ENCODE measurements at places on chromosomes 12 and 14.

DNA sequence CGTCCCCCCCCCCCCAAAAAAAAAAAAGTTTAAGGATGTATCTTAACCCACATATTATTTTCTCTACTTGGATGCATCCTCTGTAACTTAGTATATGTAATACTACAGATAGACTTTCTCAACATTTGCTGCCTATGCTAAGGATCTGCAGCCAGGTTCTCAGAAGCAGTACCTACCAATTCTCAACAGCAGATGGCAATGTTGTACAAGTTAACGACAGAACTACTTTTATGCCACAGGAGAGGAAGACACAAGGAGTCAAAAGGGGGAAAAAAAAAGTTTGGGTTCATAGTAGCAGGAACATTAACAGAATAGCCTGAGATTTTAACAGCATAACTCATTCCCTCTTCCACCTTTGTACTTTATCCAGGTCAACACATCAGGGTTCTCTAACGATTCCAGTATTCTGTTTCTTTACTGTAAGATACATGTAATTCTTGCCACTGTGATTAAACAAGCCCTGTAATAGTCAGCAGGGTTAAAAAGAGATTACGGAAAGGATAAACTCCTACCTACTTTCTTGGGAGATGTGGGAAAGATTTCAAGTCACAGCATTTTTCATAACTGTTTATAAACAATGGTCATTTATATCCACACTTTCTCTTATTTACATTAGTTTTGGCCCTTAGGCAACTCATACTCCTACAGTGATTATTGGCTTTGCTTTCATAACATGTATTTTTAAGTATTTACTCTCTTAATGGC lies 5.7 kb upstream of the NEK9 start:
- DNase-seq, result peak; percentile 70

DNA sequence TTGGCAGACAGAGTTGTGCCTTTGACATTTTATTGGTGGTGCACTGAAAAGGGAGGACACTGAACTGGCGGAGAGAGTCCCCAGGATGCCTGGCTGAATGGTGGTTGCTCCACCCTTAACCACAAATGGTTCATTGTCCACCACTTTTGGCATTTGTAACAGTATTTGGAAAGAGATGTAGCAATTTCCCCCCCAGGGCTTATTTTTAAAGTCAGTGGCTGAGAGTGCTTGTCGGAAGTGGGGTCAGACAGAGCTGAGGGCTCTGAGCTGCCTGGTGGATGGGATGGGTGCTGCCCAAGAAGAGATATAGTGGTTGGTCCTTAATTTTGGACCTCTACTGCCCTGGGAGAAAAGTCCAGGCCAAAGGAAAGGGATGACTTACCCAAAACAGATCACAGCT lies 31.5 kb upstream of the FGF6 start:
- no peak for DNase-seq

DNA sequence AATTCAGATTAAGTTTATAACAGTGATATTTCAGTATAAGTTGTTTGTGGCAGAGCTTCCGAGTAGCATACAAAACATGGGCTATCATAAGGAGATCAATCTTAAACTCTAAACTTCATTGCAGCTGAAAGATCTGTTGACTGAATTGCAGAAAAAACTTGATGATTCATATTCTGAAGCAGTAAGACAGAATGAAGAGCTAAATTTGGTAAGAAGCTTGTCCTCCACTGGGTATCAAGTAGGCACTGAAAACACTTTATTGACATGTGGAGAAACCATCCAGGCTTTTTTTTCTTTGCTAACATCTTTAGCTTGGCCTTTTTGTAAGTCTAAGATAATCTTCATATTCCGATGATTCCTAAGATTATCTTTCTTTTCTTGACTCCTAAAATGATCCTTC lies 93.0 kb downstream of the KTN1 start:
- no peak for DNase-seq

DNA sequence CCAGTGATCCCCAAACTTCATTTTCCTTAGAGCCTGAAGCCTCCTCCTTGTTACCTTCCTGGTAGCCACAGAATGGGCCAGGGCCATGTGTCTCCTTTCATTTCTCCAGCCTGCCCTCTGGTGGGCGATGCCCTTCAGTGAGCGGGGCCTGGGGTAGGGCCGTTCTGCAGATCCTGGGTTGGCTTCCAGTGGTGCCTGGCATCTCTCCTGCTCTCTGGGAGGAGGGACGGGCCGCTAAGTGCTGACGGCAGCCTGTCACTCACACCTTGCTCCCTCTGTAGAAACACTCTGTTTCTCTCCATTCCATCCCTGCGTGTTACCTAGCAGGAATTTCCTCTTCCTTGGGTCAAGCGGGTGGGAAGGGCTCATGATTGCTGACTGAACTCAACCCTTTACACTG lies 232.1 kb downstream of the CACNA1C start:
- peak; percentile 69 for DNase-seq

- no peak for DNase-seq
Measured at GRCh38 chr12:101015044-101015443, 195.0 kb downstream of the SLC5A8 start.

DNA sequence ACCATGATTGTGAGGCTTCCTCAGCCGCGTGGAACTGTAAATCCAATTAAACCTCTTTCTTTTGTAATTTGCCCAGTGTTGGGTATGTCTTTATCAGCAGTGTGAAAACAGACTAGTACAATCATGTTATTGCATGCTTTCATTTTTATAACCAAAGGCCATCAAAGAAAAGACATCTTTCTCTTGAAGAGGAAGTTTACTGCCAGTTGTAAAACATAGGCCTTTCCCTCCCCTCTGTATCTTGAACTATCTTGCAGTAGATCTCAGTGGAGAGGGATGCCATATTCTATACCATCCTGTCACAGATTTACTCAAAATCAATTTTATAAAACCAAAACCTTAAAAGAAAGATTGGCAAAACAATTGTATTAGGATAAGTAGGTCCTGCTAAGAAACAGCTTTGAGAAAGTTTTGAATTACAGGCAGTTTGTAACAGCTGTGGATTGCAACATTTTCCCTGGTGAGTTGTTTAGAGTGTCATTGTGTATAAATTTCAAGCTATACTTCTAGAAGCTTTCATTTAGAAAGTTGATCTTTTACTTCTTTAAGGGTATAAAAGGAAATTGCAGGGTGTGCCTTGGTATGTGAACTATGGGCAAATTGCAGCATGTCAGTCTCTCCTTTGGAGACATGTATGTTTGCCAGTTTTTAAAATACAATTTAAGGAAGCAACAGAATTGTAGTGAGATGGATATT lies 128.0 kb downstream of the ATP23 start:
- DNase-seq, result no peak

- no peak for DNase-seq
Measured at GRCh38 chr12:48198672-48198971, 4.5 kb downstream of the OR10AD1 start.

GRCh38 chr12:12788675-12789368 lies 3.4 kb downstream of the APOLD1 start:
- peak; percentile 36 for DNase-seq

GRCh38 chr12:97650242-97650641 lies 187.6 kb downstream of the RMST start:
- no peak for DNase-seq

GRCh38 chr12:96132819-96133218 lies 61.4 kb upstream of the ELK3 start:
- DNase-seq, result no peak

GRCh38 chr14:69880893-69881292 lies 1.7 kb downstream of the SMOC1 start:
- DNase-seq, result no peak

GRCh38 chr12:128586451-128587029 lies 237.2 kb downstream of the SLC15A4 start:
- no peak for DNase-seq

DNA sequence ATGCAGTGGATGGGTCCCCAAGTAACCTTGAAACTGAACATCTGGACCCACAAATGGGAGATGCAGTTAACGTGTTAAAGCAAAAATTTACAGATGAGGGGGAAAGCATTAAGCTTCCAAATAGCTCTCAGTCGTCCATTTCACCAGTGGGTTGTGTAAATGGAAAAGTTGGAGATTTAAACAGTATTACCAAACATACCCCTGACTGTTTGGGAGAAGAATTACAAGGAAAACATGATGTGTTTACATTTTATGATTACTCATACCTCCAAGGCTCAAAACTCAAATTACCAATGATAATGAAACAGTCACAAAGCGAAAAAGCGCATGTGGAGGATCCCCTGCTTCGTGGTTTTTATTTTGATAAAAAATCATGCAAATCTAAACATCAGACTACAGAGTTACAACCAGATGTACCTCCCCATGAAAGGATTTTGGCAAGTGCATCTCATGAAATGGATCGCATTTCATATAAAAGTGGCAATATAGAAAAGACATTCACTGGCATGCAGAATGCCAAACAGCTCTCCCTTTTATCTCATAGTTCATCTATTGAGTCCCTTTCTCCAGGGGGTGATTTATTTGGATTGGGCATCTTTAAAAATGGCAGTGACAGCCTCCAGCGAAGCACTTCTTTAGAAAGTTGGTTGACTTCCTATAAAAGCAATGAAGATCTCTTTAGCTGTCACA lies 116.6 kb upstream of the NPAS3 start:
- no peak for DNase-seq

GRCh38 chr14:43449291-43449690 lies 1057.8 kb downstream of the FSCB start:
- no peak for DNase-seq

- DNase-seq, result no peak
Measured at GRCh38 chr12:40986001-40986400, 202.1 kb upstream of the PDZRN4 start.

DNA sequence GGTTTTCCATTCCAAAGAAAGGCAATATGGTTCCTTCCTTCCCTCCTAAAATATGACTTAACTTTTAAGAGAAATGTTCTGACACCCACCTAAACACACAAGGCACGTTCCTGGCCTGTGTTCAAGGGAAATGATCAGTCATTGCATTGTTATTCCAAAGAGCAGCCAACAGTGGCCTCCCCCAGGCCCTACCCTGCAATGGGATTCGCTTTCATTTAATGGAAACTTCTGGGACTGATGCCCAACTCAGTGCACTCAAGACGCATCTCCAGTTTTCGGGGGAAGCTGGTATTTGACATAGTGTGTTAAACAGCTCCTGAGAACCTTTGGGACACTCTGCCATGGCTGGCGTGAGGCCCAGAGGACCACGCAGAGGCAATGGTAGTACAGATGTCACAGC lies 65.9 kb downstream of the DDX51 start:
- no peak for DNase-seq

GRCh38 chr14:36439766-36440165 lies 80.3 kb downstream of the NKX2-1 start:
- DNase-seq, result no peak

DNA sequence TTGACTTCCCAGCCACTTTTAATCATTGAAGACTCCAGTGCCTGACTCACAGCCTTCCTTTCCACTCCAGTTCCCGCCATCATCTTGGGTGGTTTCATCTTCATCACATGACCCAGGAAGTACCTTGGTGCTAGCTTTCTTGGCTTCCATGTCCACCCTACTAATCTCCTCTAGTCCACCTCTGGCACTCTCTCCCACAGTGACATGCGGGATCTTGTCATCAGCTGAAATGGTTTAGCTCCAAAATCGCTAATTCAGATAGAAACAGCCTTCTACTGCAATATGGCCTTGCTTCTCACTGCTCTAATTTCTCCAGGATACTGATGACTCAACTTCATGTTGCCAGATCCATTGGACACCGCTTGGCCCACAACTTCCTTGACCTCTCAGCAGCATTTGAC lies 24.5 kb downstream of the WDR20 start:
- no peak for DNase-seq

DNA sequence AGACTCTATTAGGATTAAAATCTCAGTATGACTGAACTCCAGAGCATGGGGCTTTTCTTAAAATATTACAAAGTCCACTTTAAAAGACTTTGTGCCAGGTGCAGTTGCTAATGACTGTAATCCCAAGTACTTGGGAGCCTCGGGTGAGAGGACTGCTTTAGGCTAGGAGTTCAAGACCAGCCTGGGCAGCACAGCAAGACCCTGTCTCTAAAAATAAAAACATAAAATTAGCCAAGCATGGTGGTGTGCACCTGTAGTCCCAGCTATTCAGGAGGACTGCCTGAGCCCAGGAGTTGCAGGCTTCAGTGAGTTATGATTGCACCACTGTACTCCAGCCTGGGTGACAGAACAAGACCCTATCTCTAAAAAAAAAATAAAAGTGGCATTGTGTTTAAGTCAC lies 33.2 kb downstream of the ATF7 start:
- no peak for DNase-seq

DNA sequence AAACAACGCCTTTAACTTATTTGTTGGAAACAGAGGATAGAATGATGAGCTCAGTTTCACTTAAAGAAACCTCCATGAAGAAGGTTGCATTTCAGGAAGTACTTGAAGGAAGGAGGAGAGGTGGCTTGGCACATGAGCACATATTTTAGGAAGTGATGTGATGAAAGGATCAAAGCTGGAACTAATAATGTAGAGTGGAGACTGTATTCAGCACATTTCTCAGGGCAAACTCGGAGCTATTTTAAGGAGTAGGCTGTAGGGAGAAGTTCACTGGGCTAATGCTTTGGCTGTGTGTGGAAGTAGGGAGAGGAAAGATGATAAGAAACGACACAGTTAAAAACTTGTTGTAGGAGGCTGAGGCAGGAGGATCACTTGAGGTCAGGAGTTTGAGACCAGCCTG lies 272.8 kb downstream of the AKAP6 start:
- DNase-seq, result no peak

GRCh38 chr14:55536204-55536708 lies 43.8 kb upstream of the KTN1 start:
- no peak for DNase-seq

DNA sequence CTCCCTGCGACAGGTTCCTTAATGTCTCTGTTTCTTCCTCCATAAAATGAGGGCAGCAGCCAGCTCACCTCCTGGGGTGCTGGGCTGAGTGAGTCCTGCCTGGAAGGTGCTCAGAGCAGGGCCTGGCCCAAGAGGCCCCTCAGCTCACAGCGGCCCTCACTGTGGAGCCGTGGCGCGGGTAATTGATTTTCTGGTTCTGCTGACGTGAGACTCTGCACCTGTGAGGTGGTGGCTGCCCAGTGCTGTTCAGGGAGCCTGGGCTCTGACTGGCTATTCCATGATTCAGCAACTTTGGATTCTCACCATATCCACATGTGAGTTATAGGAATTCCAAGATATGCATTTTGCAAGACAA lies 266.6 kb downstream of the ADGRD1 start:
- no peak for DNase-seq

DNA sequence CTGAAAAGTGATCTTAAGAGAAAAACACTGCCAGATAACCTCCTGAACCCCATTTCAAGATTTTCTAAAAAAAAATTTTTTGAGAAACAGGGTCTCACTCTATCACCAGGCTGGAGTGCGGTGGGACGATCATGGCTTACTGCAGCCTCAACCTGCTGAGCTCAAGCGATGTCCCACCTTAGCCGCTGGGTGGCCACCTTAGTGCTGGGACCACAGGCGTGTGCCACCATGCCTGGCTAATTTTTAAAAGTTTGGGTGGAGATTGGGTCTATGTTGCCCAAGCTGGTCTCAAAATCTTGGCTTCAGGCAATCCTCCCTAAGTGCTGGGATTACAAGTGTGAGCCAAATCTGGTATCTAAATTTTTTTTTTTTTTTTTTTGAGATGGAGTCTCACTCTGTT lies 3.4 kb downstream of the PNMA1 start:
- DNase-seq, result no peak

- DNase-seq, result no peak
Measured at GRCh38 chr14:61864329-61864898, 102.2 kb downstream of the SNAPC1 start.

Data from neural crest cell (in vitro differentiated cells).